ENCODE measurements at places on chromosomes 2 and 18.

- no peak for DNase-seq
Observed at GRCh38 chr2:115443539-115444185, 1001.2 kb downstream of the DPP10 start.

DNA sequence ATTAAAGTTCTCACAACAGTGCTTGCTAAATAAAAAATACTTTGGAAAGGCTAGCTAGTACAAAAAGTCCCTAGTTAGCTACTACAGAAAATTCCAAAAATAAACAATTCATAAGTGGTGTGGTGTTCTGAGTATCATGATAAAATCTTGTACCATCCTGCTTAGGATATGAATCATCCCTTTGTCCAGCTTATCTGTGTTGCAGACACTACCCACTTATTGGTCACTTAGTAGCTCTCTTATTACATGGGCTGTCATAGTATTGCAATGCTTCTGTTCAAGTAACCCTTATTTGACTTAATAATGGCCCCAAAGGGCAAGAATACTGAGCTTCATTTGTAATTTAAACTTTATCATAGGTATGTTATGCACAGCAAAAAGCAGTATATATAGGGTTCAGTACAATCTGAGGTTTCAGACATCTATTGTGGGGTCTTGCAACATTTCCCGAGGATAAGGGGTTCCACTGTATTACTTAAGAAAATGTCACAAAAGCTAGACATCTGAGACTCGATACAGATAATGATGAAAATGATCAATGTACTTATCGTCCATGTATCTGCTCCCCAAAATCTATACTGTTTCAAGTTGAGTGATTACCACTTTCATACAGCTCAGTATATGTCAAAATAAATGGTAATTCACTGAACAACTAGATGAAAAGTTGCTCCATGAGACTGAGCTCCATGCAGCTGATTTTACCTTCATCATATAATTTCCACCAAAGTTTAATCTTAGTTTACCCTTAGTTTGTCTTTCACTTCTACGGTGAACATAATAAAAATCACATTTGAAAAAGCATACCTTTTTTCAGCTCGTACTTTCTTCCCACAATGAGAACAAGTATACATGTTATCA is 93.8 kb downstream of the C2orf74 start:
- DNase-seq: peak; percentile 68

- DNase-seq: peak; percentile 13
Observed at GRCh38 chr2:26692279-26692896, at the start of gene KCNK3. TSS of gene KCNK3 (plus strand) at chr2:26692722. CDS start at chr2:26692876, 154 bp downstream.

GRCh38 chr2:45070113-45070652 is 60.9 kb upstream of the SIX2 start:
- DNase-seq: no peak

- peak; percentile 90 for DNase-seq
Observed at GRCh38 chr2:230908595-230909191, 16.3 kb downstream of the GPR55 start.

- no peak for DNase-seq
Observed at GRCh38 chr2:145800151-145801091, 1280.5 kb upstream of the ZEB2 start.

DNA sequence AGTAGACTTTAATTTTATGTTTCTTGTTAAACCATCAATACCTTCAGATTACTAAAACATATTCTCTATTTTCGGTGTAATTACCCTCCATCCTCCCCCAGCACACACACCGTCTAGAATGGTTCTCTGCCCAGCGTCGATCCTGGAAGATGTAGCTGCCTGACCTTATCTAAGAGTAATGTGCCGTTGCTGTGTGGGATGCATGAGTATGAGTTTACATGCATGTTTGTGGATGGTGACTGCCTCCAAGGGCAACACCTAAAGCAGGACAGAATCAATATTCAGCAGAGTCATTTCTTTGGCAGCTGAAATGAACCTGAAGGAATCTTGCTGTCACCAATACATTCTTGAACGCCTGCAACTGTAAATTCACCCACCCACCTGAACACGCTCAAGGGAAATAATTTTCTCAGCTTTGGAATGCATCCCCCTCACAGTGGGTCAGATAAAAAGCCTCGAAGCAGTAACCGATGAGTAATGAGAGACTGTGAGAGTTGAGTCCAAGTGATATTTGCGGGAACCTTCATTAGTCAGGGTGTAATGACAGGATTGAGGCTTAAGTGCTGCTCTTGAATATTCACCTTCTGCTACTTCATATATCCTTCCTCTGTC is 155.8 kb upstream of the RND3 start:
- DNase-seq: no peak

- DNase-seq: no peak
Observed at GRCh38 chr2:175167076-175167791, 769 bp downstream of the ATF2 start.

- DNase-seq: no peak
Observed at GRCh38 chr2:149661844-149662243, 74.3 kb upstream of the MMADHC start.

- no peak for DNase-seq
Observed at GRCh38 chr18:37783771-37784170, 218.2 kb upstream of the CELF4 start.

DNA sequence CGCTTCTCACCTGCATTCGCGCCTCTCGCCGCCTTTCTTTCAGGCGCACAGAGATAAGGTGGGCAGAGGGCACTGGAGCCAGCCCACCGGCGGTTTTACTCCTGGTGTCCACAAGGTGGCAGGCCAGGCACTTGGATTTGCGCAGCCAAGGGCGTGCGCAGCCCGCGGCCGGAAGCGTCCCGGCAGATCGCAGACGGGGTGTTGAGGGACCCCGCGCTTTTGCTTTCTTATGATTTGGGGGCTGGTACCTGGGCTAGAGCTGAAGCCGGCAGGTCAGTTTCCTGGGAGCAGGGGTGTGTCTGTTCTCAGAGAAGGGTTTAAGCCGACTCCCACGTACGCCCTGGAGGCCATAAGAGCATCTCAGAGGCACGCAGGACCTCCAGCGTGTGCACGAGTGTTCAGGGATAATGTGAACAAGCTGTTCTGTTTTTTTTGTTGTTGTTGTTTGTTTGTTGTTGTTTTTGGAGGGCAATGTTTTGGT is 305.6 kb upstream of the CXCR4 start:
- DNase-seq: peak; percentile 45

- DNase-seq: no peak
Observed at GRCh38 chr2:179050755-179051154, 818 bp upstream of the CCDC141 start.

- DNase-seq: no peak
Observed at GRCh38 chr2:148586522-148587128, 57.9 kb upstream of the EPC2 start.

GRCh38 chr2:217905896-217906295 is 96.9 kb downstream of the TNS1 start:
- DNase-seq: no peak

GRCh38 chr2:20322527-20323300 is 27.9 kb downstream of the PUM2 start:
- no peak for DNase-seq

DNA sequence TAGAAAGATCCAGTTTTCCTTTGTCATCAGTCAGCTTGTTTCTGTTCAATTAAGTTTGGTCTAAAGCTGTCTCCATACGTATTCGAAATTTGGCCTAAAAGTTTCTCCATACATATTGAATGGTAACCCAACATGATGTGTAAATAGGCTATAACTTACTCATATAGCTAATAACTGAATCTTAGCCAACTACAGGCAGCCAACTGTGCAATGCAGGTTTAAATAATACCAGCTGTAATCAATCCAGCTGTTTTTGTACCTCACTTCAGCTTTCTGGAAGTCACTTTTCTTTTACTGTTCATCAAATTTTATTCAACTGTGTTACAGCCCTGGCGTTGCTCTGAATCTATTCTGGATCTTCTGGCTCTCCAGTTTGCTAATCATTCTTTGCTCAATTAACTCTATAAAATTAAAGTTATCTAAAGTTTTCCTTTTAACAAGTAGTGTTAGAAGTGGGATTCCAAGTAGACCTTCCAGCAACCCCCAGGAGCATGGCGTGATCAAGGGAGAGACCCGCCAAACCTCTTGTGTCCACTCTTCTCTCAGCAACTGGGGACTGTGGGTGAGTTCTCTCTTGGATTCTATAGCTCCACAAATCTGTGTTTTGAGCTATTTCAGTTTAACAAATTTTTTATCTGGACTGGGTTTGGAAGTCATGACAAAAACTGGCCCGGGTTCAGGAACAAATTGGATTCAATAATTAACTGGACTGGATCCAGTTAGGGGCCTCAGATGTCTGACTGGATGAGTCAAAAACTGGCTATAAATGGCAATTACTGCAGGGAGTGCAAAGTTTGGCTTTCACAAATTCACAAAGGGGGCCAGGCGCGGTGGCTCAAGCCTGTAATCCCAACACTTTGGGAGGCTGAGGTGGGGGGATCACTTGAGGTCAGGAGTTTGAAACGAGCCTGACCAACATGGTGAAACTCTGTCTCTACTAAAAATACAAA is 329.7 kb upstream of the ST6GAL2 start:
- DNase-seq: no peak

- DNase-seq: no peak
Observed at GRCh38 chr2:198953328-198953727, 504.4 kb downstream of the SATB2 start.

- no peak for DNase-seq
Observed at GRCh38 chr18:31579375-31579774, 12.3 kb upstream of the TTR start.

DNA sequence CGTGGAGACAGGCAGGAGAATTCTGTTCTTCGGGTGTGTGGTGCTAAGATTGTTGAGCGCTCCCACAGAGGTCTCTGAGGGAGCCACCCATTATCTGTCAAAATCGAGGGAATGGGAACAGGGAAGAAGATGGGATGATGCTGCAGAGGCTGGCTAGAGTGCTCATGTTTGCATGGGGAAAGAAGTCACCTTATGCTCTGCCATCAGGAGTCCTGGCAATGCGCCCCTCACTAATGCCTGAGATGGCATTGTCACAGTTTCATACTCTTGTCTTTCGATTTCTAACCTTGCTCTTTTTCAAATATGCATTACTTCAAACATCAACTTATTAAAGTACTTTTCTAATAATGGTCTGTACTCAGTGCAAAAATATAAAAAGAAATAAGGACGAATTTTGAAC is 463.3 kb upstream of the CELF4 start:
- DNase-seq: no peak

DNA sequence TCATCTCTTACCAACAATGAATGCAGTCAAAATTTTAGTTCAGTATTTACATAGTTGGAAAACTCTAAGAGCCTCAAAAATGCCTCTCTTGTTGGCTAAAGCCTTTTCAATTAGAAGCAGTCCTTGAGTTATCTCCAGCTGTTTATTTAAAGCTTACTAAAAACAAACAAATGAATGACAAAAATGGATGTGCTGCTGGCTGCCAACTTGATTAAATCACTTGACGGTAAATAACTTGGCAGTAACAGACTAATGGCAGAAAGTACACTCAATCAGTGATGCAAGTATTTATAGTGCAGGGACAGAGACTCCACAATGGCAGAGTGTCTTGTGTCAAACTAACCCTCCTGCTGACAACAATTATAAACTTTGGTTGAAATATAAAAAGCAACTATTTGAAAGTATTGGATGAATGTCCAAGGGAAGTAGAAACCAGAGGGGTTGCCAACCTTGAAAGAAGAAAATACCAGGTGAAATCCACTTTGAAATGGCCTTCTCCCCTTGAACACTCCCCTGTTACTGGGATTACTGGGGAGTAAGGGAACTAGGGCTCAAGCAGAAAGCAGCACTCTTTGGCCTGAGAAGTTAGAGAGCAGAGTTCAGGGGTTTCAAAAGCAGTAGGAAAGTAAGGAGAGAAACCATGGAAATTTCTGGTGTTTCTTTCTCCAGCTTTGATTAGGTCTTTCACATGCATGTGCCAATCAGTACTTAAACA is 245.2 kb upstream of the SPHKAP start:
- no peak for DNase-seq

GRCh38 chr18:12692206-12692605 is 10.3 kb downstream of the CEP76 start:
- DNase-seq: no peak

GRCh38 chr2:133346654-133347053 is 221.6 kb downstream of the NCKAP5 start:
- DNase-seq: no peak

GRCh38 chr2:11862049-11862448 is 115.6 kb downstream of the LPIN1 start:
- DNase-seq: no peak

DNA sequence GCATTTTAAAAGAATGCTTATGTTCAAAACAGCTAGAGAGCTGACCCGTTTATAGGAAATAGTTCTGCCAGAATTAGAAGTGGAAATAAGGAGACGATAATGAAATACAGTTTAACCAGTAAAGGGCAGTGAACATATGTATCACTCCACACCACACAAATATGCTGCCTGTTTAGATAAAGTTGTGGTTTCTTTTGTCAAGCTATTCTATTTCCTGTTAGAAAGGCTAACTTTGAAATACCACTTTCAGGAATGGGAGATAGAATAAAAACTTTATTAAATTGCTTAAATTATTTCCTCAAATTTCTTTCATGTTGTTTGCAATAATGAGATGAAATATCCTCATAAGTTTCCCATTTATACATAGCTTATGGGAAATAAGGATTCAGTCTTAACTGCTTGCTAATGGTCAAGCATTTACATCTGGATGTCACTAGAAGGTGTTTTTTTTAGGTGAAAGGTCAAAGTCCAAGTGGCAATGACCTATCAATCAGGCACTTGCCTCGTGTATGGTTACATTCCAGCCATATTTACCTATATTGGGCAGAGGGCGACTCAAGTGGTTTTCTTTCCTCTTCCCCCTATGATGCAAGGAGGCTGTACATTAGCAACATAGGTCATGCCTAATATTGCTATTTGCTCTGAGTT is 148.9 kb downstream of the ZEB2 start:
- DNase-seq: no peak

- DNase-seq: no peak
Observed at GRCh38 chr2:194495046-194495445, 1162.0 kb upstream of the SLC39A10 start.

DNA sequence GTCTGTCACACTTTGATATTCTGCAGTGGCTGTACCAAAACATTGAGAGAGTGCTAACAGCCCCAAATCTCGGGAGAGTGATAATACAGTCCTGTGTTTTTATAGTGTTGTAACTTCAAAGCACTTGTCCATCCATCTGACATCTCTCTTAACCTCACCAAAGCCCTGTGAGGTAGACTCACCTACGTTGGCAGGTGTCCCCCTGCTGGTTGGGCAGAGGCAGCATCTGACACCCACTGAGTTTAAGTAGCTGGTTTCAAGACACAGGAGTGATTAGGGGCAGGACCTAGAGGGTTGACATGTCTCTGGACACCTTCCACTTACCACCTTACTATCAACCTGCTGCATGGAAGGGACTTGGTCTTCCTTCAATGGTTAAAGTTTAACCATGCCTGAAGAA is 22.9 kb downstream of the COLEC12 start:
- DNase-seq: no peak

DNA sequence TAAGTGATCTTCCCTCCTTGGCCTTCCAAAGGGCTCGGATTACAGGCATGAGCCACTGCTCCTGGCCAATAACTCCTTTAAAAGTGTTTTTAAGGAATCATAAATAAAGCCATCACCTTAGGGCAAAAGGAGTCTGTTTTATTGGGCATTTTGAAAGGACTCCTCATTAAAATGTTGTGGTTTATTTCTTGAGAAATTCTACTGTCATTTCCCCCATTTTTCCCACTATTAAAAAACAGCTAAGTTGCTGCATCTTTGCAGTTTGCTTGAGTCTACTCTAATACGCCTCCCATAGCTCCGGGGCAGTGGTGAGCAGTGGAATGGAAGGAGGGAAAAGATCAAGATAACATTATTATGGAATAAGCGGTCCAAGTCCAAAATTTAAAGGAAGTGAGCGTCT is 293.2 kb downstream of the PIEZO2 start:
- no peak for DNase-seq

GRCh38 chr2:182695776-182696175 is 20.3 kb upstream of the DNAJC10 start:
- no peak for DNase-seq

GRCh38 chr2:217642944-217643343 is 359.9 kb downstream of the TNS1 start:
- DNase-seq: no peak
